ENCODE measurements at places on chromosomes 6 and 20.

DNA sequence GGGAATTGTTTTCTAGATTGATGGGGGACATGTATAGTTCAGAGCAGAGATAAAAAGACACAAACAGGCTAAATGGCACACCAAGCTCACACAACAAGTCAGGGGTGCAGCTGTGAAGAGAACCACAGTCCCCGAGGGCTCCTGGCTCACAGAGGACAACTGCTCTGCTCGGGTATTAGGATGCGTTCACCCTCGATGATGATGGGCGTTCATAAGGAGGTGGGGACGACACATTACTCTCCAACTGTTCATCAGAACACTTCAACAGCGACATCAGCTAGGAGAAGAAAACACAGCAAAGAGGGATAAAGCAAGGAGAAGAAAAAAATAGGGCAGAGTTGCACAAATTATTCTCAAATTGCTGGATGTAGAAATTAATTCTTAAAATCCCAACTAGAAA, 174.8 kb upstream of the RREB1 start:
- no peak for DNase-seq

DNA sequence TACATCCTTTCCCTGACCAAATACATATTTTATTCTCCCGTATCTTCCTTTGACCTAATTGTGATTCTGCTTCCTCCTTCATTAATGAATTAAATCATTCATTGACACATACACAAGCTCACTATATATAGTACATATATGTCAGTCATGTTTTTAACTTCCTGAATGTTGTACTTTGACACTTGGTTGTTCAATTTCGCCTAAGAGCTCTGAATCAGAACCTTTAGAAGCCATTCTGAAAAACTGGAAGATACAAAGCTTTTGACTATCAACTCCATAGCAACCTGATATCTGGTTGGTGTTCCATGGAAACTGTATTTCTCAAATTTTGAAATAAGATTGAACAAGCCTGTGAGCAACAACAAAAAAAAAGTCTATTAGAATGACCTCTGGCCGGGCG, 27.3 kb upstream of the HFE start:
- DNase-seq = no peak

DNA sequence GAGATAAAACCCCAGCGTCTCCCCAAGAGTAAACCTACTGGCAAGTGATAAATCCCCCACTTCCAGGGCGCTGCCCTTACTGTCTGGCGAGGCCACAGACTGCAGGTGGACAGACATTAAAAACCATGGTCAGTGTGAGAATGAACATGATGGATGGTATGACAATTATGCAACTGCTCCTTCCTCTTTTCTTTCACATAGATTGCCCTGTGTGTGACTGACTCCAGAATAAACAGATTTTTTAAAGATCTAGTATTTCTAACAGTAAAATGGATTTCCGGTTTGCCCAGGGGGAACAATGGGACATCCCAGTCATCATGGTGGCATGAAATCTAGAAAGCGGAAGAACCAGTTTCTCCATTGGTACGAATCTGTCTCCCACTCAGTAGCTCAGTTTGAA, 153.7 kb downstream of the FOXC1 start:
- no peak for DNase-seq

DNA sequence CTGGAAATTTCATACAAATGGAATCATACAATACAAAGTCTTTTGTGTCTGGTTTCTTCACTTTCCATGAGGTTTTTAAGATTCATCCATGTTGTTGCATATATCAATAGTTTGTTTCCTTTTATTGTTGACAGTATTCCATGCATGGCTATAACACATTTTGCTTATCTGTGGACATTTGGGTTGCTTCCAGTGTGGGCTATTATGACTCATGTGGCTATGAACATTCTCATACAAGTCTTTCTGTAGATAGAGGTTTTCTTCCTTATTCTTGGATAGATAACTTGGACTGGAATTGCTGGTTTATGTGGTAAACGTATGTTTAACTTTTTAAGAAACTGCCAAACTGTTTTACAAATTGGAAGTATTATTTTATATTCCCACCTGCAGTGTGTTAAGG, 30.0 kb upstream of the KIF6 start:
- DNase-seq = no peak

GRCh38 chr20:37226889-37227288, 34.7 kb downstream of the GHRH start:
- DNase-seq = no peak

GRCh38 chr6:51511081-51511480, 576.3 kb downstream of the PKHD1 start:
- DNase-seq = no peak

DNA sequence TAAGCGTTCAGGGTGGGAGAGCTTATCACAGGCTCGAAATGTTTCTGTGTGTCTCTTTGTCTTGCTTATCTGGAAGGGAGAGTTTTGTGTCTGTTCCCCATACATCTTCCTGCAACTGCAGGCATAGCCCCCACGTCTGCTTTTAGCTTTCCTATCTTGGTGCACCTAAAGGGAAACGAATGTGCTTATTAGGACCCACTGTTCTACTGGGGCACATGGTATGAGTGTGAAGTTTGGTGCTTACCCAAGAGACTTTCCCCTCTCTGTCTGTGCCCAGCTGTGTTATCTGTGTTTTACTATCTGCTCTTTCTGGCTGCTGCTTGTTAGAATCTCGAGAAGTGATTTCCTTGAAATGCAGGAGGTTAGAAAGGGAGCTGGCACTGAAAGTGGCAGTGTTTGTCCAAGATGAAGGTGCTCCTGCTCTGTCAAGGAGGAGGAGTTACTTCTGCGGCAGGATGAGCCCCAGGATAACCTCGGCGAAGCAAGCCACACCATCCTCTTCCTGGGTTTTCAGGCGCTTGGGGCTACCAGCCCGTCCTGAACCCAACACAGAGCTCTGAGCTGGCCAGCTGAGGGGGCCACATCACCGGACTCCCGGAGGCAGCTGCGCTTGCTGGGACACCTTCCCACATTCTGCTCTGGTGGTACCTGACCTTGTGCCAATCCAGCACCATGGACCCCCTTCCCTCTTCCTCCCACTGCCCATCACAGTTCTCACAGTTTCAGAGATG, 23.4 kb downstream of the DYNLT1 start:
- no peak for DNase-seq

- no peak for DNase-seq
Measured at GRCh38 chr6:65545920-65546319, 161.1 kb downstream of the EYS start.

DNA sequence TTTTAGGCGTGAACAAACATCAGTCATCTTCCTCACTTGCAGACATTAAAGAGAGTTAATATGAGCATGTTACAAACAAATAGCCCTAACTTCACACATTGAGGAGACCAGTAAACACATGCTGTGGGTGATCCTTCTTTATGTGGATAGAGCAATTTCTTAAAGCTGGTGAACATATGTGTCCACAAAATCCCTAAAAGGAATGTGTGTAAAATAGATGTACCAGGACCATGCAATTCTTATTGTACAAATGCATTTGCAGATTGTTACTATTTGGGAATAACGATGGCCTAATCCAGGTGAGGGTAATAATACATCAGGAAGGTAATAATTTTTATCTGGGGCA, 228.9 kb downstream of the ALDH8A1 start:
- DNase-seq = no peak

DNA sequence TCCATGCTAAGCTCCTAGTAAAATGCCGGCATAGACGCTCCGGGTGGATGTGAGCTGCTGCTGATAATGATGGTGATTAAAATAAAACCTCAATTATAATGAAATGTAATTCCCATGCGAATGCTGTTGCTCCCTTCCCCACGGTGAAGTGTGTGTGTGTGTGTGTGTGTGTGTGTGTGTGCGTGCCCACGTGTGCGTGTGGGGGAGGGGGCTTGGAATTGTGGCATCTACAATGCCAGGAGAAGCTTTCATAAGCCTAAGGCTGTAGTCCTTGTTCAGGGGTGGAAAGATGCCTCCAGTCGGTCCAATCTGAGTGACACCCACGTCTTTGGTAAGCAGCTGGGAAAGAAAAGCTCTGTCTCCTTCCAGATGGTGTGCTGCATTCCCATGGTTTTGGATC, 137.9 kb downstream of the CDH26 start:
- no peak for DNase-seq

DNA sequence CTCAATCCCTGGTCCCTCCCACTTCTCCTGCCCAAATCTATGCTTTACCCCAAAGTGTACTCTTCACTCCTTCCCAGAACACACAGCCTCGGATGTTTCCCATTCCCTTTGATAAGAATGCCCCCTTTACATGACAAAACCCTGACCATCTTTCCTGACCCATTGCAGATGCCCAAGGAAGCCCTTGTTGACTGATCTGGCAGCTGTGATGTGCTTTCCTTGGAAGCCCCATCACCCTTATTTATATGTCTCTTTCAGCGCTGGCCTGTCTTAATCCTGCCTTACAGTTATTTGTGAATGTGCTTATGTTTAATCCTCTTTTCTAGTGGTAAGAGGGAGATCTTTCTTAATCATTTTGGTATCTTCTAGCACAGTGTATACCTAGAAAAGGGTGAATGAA, 523.1 kb downstream of the CD83 start:
- no peak for DNase-seq

DNA sequence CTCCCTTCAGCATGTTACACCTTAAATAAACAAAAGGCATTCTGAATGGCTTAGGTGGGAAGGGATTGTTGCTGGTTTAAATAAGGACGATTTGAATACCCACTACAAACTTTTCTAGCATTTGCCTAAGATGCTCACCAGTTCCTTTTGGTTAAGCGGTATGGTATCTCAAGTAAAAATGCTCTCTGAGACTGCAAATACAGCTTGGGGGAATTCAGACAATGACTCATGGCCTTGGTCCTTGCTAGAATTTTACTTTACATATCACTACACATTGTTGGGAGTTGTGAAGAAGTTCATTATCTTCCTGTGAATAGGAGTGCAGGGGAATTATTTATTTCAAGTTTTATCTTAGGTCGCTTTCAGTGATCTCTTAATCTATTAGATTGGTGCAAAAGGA, 670.7 kb downstream of the UTRN start:
- DNase-seq = no peak

DNA sequence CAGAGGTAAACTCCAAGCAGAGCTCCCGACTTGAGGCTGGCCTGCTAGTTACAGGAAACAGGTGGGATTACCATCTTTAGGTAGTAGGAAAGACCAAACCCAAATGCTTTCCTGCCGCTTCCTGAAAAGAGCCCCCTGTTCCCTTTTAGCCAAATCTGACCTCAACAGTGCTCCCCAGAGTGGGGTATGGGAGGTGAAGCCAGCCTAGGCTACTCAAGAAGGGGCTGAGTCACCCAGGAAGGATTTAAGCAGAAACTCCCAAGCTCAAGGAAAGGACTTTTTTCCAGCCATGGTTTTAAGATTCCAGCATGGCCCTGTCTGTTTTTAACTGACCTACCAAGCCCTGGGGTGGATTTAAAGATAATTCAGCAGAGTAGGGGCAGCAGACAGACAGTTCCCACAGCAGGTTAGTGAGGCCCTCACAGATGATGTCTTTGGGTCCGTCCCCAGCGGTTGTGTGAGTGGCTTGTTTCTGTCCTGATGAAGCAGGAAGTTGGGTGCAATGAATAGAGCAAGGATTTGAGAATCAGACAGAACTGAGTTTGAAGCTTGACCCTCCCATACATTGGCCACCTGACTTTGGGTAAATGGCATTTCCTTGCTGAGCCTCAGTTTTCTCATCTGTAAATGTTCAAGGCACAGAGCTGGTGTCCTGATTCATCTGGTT, 76.9 kb upstream of the MAFB start:
- no peak for DNase-seq

GRCh38 chr6:36700831-36701230, 3.2 kb downstream of the RAB44 start:
- no peak for DNase-seq

- DNase-seq = no peak
Measured at GRCh38 chr6:36230371-36230770, 33.8 kb downstream of the BRPF3 start.

GRCh38 chr6:73558624-73559398, 38.0 kb upstream of the EEF1A1 start:
- no peak for DNase-seq

DNA sequence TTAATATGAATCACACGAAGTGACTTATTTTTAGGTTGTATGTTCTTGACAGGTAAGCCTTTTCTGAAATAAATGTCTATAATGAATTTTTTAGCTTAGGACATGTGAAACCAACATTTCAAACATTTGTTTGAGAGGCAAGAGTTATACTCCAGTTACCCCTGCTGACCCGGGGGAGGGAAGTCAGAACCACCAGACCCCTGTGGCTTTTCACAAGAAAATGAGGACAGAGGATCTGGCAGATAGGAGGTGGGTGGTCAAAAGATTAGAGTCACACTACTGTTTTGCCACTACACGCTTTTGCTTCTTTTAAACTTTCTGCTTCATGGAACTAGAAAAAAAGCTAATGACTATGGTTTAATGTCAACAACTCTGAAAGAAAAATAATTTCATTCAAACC, 27.5 kb upstream of the ADGRF4 start:
- no peak for DNase-seq

- DNase-seq = no peak
Measured at GRCh38 chr6:149130508-149130907, 187.0 kb upstream of the TAB2 start.

DNA sequence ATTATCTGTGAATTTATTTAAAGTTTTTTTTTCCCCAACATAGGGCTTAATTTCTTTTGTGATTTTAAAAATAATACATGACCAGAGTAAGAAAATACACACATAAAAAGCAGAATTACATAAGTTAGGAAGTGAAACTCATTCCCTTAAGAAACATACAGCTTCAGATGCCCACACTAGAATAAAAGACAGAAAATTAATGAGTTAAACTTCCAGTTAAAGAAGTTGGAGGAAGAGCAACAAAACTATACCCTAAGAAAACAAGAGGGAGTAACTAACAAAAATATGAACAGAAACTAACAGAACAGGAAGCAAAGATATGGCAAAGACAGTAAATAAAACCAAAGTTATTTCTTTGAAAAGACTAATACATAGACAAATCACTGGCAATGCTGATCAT, 107.6 kb upstream of the CEP85L start:
- DNase-seq = no peak

DNA sequence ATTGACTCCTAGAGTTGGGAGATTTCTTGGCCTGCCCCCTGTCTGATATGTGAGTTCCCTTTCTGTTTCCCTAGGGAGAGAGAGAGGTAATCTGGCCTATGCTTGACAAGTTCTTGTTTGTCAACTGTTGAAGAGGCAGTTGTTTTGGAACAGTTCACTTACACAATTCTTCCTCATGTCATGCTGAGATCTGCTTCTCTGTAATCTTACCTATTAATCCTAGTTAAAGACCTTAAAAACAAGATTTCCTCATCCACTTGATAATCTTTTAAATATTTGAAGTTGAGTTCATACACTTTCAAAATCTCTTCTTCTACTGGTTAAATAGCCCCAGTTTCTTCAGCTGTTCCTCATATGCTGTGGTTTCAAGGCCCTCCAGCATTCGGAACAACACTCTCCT, 89.9 kb downstream of the FIG4 start:
- DNase-seq = no peak

All from stimulated activated CD4-positive, alpha-beta T cell treated with anti-CD3 and anti-CD28 coated beads, Interleukin-2, amount 100 ng/mL, for 48 hours (primary cell).